ENCODE measurements at places on chromosomes 5 and 9.

- no peak for DNase-seq
Measured at GRCh38 chr9:61674465-61674864, 484.6 kb downstream of the SPATA31A7 start.

DNA sequence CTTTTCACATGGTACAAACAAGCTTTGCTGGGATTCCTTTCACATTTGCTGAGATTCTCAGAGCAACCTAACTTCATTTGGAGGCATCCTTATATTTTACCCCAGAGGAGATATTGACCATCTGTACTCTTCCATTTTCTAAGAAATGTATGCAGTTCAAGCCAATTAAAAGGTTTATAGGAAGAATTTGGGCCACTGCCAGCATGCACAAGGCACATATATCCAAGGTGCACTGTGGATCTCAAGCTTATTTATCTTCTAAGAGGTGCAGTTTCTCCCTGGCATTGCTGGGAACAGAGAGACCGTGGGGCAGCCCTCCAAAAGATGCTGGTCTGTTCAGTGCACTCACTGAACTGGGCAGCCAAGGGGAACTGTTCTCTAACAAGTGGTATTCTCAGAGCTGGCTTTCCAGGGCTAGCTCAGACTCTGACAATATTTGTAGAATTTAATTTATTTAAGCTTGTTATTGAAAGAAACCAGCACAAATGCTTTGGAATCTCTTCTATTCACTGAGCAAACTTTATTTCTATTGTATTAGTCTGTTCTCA, 213.3 kb downstream of the TENT4A start:
- no peak for DNase-seq

DNA sequence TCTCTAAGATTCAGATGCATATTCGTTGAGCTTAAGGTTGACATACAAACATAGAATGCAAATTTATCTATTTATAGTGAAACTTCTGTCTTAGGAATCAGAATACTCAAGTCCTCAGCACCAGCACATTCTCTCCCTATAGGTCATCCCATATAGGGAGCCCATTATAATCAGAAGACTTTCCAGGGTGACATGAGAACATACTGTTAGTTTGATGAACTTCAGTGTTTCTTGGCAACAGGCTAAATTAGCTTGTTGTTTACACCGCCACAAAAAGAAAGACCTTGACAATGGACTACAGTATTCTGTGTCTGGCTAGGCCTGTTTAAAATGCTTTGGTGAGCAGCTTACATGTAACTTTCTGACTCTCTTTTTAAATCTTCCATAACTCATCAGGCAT, 104.2 kb downstream of the TAF11L14 start:
- DNase-seq = no peak

DNA sequence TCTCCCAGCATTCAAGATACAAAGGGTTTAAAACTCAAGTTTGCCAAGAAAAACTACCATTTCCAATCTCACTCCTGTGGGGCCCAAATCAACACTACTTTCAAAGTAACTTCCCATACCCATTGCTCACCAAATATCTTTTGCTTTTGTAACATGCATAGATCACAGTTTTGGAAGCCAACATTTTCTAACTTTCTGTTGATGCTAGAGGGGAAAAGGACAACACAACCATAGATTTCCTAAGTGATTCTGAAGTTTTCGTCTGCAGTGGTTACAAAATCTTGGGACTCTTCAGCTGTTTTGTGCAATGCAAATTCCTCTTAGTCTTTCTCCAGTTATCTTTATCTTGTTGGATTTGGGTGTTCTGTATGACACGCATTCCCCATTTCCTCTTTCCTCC, 94.1 kb upstream of the PAPPA start:
- no peak for DNase-seq

DNA sequence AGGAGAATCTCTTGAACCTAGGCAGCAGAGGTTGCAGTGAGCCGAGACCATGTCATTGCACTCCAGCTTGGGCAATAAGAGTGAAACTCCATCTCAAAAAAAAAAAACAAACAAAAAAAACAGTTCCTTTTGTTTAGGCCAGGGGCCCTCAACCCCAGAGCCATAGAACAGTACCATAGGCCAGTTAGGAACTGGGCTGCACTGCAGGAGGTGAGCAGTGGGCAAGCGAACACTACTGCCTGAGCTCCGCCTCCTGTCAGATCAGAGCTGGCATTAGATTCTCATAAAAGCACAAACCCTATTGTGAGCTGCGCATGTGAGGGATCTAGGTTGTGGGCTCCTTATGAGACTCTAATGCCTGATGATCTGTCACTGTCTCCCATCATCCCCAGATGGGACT, 49.1 kb upstream of the SUB1 start:
- no peak for DNase-seq

GRCh38 chr5:52894451-52894850, 94.7 kb upstream of the ITGA2 start:
- DNase-seq = no peak

DNA sequence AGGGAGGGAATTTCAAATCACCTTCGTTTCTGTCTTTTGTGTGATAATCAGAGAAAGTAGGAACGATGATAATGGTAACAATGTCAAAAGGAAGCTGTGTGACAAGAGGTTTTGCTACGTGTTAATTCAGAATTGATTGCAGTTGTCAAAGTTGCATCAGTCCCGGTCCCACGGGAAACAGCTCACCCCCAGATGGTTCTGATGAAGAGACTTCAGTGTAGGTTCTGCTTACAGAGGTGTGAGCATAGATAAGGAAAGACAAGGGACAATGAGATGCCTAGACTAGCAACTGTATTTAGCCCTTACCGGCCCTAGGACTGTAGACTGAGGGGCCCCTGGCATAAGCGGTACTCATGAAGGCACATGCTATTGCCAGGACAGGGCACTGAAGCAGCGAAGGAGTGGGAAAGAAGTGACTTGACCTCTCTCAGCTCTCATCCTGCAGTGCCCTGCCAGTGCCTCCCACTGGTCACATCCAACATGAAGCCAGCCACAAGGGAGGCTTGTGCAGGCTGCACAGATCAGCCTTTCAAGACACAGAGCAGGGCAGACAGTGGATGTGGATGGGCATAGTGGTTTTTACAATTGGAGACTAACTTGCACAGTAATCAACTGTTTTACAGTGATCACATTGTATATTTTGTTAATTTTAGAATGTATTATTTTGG, 21.1 kb downstream of the PDE8B start:
- DNase-seq = no peak

- DNase-seq = no peak
Measured at GRCh38 chr9:17470036-17470813, 108.6 kb upstream of the SH3GL2 start.

DNA sequence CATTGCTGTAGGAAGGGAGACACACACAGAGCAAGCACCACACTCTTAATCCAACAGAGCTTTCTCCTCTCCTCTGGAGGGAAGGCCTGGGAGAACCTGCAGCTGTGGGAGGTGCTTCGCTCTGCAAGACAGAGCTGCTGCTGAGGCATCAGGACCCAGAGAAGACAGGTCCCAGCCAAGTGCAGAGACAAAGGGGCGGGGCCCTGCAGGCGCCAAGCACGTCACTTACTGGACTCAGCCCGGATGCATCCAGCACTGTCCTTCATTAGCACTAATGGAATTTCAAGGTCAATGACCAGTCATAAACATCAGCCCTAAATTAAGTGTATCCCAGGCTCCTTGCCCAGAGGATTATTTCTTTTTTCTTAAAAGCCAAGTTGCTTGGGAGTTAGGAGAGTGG, 337.1 kb upstream of the PANK3 start:
- no peak for DNase-seq

GRCh38 chr5:123441408-123441807, 18.2 kb upstream of the CEP120 start:
- DNase-seq = peak; percentile 63

DNA sequence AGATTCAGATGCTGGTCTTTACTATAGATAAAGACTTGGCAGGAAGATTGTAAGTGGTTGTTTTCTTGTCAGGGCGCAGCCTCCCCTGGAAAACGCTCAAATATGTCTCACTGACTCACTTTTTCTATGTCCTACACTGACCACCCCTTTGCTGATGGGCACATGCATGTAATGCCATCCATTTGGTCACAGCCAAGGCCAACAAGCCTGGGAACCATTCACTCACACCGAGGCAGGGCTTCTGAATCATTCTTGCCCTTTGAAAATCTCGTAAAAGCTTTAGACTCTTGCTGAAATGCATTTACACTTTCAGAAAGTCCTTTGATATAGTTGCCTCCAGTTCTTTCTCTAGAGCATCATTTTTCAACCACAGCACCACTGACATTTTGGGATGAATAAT, 249.4 kb downstream of the ACTL7B start:
- no peak for DNase-seq

DNA sequence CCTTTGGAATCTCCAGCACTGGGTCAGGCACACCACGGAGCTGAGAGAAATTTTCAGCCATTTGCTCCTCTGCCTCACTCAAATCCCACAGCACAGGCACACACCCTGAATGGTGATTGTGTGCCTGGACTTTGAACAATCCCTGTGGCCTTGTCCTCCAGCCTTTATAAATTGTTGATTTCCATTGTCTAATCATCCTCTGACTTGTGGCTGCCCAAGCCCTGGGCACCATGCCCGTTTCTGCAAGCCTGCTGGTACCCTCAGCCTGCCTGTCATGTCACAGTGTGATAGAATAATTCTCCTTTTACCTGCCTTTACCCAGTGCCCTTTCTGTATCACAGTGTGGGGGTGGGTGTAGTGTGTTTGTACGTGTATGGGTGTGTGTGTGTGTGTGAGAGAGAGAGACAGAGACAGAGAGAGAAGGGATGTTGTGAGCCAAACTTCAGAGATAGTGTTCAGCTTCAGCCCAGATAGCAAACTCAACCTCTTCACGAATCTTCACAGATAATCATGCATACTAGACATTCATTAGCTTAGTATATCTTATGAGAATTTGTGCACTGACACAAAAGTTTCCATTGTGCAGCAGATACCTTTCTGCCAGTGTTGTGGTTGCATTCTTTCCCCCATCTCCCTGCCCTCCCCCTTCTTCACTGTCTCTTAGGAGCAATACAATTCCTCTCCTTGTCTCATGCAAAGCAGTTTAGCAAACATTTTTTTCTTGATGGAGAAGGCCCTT, 27.8 kb upstream of the SLC44A1 start:
- DNase-seq = no peak

GRCh38 chr9:78566521-78566920, 269.6 kb downstream of the PSAT1 start:
- DNase-seq = no peak

DNA sequence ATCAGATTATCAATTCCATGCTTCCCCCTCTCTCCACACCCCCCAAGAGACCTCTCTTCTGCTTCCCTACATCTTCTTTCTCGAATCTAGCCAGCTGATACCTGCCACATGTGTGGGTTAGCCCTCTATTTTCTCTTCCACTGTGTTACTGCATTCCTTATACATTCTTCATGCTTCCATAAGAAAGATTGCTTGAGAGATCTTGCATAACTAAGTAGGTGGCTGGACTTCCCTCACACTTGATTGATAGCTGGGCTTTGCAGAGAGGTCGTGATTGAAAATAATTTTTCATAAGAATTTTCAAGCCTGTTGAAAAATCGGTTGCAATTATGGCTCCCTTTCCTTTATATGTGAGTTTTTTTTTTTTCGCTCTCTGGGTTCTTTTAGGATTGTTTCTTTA, 33.0 kb upstream of the PANK3 start:
- no peak for DNase-seq

All from stimulated activated CD8-positive, alpha-beta memory T cell treated with anti-CD3 and anti-CD28 coated beads, Interleukin-4, amount 100 ng/mL, for 48 hours (primary cell).